NCI-H2227 treated with DMSO at 0.1 percent for 48 hours (cell line): ENCODE measurements at places on chromosomes 5 and 9.

DNA sequence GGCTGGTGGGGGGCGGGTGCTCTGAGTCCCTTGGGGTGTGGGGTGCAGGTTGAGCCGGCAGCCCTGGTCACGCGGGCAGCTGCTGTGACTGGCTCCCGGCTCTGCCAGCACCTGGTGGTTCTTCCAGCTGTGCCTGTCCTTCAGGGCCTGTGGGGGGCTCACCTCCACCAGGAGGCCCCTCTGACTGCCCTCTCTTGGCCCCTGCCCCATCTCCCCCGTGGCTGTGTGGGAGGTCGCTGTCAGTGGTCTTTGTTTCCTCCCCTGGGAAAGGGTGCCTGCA, 3.3 kb downstream of the RXRA start:
- DNase-seq = no peak

DNA sequence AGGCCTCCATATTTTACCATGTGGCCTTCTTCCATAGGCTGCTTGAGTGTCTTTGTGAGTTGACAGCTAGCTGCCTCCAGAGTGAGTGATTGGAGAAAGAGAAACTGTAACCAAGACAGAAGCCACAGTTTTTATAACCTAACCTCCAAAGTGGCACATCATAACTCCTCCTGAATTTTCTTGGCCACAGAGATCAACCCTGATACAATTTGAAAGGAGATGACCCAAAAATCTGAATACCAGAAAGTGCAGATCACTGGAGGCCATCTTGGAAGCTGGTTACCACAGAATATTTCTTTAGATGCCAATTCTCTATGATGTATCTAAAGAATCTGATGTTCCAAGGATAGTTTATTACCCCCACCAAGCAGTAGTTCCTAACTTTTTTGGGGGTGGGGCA, 254.3 kb upstream of the PDE4D start:
- DNase-seq = no peak

DNA sequence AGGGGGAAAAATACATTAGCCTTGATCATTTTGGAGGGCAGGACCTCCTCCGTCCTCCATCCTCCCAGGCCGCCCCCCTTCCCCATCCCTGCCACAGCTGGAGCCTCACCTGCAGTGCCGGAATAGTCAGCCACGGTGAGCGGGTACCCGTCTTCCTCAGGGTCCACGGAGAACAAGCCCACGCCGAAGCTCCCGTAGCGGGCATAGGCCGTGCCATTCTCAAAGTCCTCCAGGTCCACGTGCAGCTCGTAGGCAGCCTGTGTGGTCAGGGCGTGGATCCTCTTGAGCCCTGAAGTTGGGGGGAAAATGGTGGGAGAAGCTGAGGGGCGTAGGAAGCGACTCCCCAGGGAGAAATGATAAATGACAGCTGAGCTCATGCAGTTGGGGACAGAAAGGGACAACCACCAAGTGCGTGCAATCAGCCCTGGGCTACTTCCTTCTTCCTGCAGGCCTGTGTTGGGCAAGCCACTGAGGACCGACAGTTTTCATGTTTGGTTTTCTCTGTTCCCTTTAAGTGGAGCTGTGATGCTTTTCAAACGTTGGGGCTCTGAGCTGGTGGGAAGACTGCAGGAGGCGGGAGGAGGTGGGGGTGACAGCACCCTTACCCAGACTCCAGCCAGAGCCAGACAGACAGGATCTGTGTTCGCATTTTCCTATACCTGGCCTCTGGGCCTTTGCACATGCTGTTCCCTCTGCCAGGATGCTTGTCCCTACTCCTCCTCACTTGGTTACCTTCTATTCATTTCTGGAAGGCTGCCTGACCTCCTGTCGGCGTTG, 8.7 kb upstream of the QRFP start:
- DNase-seq = no peak

GRCh38 chr5:81703840-81704239, 47.1 kb downstream of the SSBP2 start:
- DNase-seq = no peak

- no peak for DNase-seq
These were observed 98.0 kb downstream of the ARL15 start for GRCh38 chr5:54212331-54212730.

GRCh38 chr5:59062986-59063683, 480.3 kb downstream of the RAB3C start:
- DNase-seq = no peak
